AG09319 (cell line): ENCODE measurements at places on chromosomes 11 and 22.

- DNase-seq = no peak
Measured at GRCh38 chr11:35078470-35078735, 60.6 kb upstream of the CD44 start.

DNA sequence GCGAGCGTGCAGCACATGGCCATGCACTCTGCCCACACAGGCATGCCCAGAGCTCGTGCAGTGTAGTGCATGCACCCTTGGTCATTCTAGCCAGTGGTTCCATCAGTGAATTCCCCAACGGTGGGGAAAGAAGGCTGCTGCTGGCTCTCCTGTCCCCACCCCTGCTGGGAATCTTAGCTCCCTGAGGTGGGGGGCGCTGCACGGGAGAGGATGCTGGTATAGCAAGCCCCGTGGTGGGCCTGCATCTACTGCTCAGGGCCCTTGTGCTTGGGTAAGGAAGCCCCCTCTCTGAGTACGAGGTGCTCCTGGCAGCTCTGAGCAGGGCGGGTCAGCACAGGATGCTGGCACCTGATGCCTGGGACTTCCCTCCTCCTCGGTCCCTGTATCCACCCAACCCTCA is 18.5 kb upstream of the BAIAP2L2 start:
- DNase-seq = no peak

DNA sequence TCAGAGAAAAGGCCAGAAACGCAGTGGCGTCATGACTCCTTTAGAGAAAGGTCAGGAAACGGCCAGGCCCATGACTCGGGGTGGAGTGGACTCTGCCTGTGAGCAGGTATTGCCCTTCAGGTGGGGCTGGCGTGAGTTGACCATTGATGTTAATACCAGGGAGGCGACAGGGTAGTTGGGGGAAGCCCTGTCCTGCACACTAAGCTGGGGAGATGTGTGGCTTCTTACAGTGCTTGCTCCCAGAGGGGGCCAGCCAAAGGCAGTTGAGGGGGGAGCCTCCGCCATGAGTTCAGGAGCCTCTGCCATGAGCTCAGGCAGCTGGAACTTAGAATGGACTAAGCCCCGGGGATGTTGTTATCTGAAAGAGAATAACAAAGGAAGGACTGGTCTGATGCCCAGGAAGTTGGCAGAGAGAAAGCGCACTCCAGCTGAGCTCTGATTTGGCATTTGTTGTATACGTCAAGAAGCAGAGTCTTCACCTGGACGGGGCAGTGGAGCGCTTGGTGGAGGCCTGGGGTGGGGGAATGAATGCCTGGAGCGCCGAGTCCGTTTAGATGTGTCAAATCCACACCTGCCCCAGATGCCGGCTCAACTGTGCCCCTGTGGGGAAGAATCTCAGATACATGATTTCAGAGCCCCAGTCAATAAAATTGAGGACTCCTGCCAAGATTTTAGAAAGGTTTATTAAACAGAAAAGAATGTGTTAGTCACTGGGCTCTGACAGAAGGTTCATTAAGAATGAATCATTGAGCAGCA is 222.5 kb downstream of the TBC1D22A start:
- no peak for DNase-seq

- DNase-seq = no peak
Measured at GRCh38 chr11:88194990-88195389, 19.7 kb upstream of the RAB38 start.

DNA sequence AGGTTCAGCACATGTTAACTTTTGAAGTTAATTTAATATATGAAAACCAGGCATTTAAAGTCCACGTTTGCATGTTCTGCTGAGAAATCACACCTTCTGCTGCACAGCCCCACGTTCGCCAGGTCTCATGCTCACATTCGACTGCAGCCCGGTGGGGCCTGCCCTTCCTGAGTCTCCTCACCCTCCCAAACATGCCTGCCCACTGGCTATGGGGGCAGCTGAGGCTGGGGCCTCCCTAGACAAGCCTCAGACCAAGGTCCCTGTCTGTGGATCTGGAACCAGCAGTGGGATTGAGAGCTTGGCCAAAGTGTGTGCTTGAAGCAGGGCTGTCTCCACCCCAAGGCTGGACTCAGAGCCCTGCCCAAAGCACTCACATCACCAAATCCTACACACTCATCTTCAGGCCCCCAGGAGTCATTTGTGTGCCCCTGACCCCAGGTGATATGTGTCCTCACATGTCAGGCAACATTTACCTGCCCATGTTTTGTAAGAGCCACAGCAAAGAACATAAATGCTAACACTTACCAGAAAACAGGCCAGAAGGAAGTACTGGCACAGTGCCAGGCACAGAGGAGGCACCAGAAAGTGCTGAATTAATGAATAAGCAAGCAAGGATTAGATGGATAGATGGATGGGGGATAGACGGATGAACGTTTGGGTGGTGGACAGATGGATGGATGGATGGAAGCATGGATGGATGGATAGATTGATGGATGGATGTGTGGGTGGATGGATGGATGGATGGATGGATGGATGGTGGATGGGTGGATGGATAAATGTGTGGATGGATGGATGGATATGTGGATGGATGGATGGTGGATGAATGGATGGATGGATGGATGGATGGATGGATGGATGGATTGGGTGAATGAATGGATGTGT is 9.4 kb upstream of the FADD start:
- DNase-seq = no peak

DNA sequence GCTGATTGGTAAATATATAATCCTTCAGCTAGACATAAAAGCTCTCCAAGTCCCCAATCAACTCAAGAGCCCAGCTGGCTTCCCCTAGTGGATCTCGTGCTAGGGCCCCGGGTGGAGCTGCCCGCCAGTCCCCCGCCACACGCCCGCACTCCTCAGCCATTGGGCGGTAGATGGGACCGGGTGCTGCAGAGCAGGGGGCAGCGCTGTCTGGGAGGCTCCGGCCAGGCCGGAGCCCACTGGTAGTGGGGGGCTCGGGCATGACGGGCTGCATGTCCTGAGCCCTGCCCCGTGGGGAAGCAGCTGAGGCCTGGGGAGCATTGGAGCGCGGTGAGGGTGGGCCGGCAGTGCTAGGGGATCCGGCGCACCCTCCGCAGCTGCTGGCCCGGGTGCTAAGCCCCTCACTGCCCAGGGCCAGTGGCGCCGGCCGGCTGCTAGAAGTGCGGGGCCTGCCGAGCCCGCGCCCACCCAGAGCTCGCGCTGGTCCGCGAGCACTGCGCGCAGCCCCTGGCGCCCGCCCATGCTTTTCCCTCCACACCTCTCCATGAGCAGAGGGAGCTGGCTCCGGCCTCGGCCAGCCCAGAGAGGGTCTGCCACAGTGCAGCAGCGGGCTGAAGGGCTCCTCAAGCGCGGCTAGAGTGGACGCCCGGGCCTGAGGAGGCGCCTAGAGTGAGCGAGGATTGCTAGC is 1680.6 kb upstream of the RAG2 start:
- DNase-seq = no peak

GRCh38 chr11:65078151-65078550 is 5.7 kb downstream of the CDCA5 start:
- DNase-seq = no peak

DNA sequence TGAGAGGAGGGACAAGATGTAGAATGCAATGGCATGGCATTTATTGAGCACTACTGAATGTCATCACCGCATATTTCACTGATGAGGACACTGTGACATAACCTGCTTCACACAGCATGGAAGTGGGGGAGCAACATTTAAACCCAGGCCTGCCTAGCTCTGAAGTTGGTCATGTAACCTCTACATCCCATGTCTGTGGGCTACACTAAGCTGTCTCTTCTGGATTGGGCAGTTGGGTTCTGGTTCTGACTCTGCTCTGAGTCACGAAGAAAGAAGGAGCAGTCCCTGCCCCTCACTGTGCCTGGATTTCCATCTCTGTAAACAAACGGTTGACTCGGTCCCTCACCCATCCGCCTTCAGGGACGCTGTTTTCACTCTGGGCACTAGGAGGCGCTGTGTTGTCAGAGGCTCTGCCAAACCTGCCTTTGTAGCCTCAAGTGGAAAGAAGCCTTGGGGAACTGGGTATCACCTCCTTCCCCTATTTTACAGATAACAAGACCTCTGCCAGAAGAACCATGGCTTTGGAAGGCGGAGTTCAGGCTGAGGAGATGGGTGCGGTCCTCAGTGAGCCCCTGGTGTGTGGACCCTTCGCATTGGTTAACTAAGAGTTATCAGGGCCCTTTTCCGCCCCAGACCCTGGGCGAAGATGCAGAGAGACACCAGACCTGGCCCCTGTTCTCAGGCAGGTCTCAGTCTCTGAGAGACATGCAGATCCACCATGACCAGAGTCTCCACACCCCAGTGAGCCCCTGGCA is 12.7 kb upstream of the ARHGEF17 start:
- DNase-seq = no peak

- no peak for DNase-seq
Measured at GRCh38 chr11:133635244-133635739, 103.0 kb upstream of the OPCML start.

DNA sequence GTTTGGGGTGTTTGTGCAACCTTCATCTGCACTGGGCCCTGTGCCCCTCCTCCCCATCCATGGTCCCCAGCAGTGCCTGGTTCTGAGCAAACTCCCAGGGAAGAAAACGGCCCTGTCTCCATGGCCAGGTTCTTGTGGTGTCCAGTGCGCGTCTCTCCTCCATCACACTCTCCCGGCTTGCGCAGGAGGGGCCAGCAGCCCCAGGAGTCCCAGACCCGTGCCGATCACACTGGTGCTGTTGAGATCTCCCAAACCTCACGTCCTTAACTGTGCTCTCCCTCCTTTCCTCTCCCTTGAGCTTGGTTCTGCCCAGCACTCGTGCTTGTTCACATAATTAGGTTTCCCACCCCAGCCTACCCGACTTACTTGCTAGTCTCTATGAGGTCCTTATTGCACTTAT is 10.9 kb upstream of the GRK2 start:
- no peak for DNase-seq

GRCh38 chr11:68010090-68011041 is at the start of gene ALDH3B1:
TSS of gene ALDH3B1 (plus strand) at chr11:68010327. CDS start at chr11:68015298, 4,971 bp downstream.
- DNase-seq = peak; percentile 64

DNA sequence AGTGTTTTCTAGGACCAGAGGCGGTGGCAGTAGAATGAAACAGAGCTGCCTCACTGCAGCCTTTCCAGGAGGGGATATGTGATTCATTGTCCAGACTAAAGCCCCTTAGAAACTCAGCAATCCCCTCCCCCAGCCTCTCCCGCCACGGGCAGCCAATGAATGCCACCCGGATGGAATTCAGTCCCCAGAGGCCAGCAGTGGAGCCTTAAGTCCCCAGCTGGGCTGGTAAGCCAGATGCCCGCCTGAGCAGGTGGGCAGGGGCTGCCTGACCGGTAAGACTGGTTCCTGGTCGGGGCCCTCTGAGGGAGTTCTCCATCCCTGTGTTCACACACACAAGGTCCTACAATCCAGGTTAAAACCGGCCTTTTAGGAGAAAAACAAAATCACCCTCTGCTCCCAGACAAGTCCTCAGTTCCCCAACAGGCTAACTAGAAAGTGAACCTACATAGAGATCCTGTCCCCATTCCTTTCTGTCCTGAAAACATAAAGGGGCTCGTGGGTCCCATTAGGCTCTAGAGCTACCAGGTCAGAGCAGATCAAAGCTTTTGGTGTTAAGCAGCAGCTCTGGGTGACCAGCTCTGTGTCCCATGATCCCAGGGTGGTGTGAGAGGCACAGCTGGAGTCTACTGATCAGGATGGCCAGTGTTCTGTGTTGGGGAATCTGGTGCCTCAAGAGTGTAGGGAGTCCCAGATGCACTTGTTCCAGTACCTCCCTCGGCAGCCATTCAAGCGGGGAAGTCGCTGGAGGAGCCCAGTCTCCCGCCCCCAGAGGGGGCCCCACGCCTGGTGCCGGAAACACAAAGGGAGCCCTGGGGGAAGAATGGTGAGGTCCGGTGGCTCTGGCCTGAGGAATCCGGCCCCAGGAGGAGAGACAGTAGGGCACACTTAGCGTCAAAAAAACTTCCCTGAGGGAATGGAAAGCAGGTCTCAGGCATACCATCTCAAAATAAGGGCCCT is 2.6 kb downstream of the PATZ1 start:
- DNase-seq = no peak

GRCh38 chr11:118988280-118988679 is 9.7 kb upstream of the CENATAC start:
- no peak for DNase-seq

- no peak for DNase-seq
Measured at GRCh38 chr11:1844221-1845094, 5.7 kb downstream of the TNNI2 start.
